ENCODE measurements at places on chromosomes 3 and 15. TPM values are rescaled to one million over a fixed set of nuclear protein-coding genes. Genes with fewer than 3 reads are reported as not detected.

The WDR93 gene
- total RNA-seq, result not detected

DNA sequence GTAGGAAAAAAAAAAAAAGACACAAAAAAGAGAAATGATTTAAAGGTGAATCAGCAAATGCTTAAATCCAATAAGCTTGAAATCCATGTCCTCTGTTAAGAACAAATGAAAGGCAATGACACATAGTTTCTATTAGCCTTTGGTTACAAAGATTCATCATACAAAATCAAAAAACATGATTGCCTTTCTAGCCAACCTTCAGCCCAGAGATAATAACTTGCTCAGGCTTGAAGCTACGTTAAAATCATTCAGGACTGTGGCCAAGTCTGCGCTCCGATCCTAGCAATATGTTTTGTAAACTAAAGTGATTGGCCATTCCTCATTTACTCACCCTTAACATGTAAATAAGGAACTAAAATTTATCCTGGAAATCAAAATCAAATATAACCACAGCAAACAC is 556.7 kb downstream of the FGF12 start:
- H3K36me3 ChIP-seq, result no peaks in the 10 kb centered on the region
- H3K4me1 ChIP-seq, result no peaks in the 10 kb centered on the region
- no peak overlapping the region for H3K27ac ChIP-seq
- no peak for DNase-seq

GRCh38 chr3:111667621-111668239 is 72.6 kb upstream of the ZBED2 start:
- no peak overlapping the region for H3K4me3 ChIP-seq
- no peaks in the 10 kb centered on the region for H3K27me3 ChIP-seq
- no peaks in the 10 kb centered on the region for H3K36me3 ChIP-seq
- H3K4me1 ChIP-seq, result no peaks in the 10 kb centered on the region

DNA sequence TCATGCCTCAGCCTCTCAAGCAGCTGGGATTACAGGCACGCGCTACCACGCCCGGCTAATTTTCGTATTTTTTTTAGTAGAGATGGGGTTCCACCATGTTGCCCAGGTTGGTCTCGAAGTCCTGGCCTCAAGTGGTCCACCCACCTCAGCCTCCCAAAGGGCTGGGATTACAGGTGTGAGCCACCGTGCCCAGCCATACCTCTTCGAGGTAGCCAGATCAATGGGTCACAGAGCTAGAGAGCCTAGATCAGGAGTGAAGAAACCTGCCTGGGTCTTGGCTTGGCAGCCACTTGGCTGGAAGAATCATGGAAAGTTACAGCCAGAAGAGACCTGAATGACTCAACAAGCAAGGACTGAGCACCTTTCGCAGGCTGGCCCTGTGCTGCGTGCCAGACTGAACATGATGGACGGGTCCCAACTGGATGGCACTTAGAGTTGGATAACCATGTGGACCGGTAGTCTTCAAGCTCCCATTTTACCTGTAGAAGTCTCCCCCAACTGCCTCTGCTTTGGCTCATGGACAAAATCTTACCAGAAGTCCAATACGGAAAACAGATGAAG is 29.7 kb downstream of the GNB5 start:
- H3K4me3 ChIP-seq, result no peak overlapping the region
- H3K4me1 ChIP-seq, result no peaks in the 10 kb centered on the region
- H3K27ac ChIP-seq, result no peak overlapping the region
- H3K36me3 ChIP-seq, result no peaks in the 10 kb centered on the region

GRCh38 chr3:186757214-186757613 is 26.2 kb upstream of the EIF4A2 start:
- no peak overlapping the region for H3K27ac ChIP-seq
- no peaks in the 10 kb centered on the region for H3K27me3 ChIP-seq

Measured in aorta (tissue), 5 donors.